ENCODE measurements at places on chromosomes 2 and 18.

- DNase-seq, result peak; percentile 84
These were observed 920 bp downstream of the GULP1 start for GRCh38 chr2:188292348-188293239.

DNA sequence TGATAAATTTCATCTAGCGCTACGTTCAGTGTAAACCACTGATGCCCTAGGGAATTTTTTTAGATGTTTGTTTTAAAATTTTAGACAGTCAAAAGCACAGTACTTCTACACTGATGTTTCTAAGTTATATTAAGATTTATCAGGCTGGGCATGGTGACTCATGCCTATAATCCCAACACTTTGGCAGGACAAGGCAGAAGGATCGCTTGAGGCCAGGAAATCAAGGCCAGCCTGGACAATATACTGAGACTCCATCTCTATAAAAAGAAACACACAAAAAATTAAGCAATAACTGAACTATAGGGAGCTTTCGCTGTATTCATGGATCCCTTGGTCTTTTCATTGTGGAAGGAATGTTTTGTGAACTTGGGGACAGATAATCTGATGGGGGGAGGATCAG is 50.6 kb upstream of the MAPRE2 start:
- DNase-seq, result peak; percentile 60

DNA sequence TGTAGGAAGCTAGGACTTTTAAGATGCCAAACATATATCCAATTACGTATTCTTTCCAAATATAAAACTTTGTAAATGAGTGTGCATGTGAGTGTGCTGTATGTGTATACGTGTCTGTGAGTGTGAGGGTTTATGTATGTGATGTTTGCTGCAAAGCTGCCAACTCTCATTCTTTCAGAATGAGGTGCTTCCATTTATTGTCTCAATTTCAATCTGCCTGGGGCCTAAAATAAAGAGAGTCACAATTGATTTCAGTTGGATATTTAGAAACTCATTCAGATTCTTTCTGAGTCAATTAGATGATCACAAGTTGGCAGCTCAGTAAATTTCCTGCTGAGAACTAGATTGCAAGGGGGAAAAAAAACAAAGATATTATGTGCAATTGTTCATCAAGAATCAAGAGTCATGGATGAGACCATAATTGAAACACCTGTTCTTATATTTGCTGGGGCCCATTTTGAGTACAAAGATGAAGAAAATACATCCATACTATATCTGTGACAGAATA is 621.2 kb upstream of the ACVR2A start:
- DNase-seq, result no peak

GRCh38 chr18:11957636-11958035 is 23.7 kb upstream of the IMPA2 start:
- no peak for DNase-seq

DNA sequence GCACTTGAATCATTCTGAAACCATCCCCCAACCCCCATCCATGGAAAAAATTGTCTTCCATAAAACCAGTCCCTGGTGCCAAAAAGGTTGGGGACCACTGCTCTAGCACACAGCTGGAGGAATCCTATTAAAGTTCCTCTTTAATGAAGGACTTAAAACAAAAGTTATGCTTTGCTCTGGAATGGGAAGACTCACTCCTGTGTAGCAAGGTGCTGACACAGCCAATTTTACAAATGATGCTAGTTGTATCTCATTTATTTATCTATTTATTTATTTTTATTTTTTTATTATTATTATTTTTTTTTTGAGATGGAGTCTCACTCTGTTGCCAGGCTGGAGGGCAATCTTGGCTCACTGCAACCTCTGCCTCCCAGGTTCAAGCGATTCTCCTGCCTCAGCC is 58.9 kb upstream of the NDUFV2 start:
- no peak for DNase-seq

DNA sequence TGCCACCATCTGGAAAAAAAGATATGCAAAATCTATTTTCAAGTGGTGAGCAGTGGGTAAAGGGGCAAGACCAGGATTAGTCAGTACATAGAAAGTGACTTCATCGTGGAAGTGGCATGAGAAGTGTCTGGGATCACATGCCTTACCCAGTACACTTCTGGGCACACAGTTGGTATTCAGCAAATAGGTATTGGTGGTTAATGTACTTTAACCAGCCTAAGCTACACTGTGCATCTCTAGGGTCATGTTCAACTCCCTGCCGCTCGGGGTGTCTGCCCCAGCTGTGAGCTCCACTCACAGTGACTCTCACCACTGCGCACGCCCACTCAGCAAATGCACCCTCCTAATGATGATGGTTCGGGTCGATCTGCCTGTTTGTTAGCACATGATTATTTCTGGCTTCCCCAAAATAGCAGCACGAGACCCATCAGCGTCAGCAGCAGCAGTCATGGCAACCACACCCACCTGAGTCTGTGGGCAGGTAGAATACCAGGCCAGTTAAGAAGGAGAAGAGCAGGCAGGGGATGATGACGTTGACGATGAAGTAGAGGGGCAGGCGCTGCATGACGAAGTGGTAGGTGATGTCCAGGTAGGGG is 11.1 kb downstream of the CHRNA1 start:
- no peak for DNase-seq

GRCh38 chr18:75206452-75207309 is 2.3 kb downstream of the PTGR3 start:
- no peak for DNase-seq

- DNase-seq, result peak; percentile 8
These were observed 654 bp downstream of the PIK3C3 start for GRCh38 chr18:41955688-41956087.

DNA sequence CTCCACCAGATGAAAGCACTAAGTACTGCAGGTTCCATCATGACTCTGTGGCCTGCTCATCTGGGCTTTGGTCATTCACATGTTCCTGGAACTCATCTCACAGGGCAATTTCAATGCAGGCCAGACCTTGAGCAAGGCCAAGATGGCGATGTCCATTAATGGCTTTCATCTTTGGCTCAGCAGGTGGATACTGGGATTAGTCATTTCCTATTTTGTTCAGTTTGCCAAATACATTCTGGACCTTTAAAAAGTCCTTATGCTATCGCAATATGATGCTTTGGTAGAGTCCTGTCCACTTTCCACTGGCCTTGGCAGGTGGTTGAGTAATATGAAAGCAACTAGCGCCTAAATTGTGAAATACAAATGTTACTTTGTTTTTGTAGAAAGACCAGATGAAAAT is 170.1 kb upstream of the REV1 start:
- no peak for DNase-seq

DNA sequence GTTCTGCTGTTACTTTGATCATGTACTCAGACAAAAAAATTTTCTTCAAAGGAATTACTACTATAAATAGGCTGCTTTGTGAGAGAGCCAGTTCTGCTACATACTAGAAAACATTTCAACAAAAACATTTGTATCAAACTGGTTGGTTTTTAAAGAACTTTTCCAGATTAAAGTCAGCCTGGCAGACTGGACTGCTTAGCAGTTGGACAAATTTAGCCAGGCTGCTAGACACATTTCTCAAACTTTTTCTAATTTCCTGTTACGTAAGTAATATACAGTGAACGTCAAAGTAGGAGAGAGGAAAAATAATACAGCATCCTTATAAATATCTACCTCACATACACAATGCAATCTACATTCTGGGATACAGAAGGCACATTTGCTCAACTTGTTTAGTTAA is 109.5 kb downstream of the SP3 start:
- DNase-seq, result peak; percentile 18

DNA sequence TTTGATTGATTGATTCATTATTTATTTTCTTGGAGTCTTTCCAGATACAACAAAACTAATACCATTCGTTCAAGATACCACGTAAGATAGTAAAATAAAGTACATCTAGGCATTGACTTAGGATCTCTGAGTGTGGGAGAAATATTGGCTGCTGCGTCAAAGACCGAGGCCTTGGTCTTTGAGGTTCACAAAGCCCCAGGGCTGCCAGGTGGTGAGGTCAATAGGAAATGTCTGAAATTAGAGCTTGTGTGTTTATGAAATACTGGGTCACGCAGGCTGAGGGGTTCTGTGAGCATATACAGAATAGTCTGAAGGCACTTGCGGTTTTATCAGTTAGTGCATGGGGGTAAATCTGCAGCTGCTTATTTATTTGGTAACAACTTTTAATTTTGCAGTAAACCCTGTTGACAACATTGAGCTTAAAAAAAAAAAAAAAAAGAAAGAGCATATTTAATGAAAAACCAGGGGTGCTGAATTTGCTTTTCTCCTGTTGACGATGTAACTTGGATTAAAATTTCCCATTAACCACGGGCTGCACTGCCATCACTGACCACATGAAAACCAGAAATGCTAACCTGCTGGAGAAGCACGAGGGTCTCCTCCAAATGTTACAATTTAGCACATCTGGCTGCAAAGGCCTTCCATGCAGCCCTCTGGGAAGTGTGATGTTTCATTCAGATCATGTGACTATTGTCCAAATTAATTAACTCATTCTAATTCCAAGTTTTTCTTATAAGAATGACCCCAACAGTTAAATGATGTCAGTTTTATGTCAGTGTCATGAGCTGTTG is 27.1 kb upstream of the SERPINB12 start:
- DNase-seq, result no peak

- peak; percentile 35 for DNase-seq
These were observed 4.1 kb upstream of the ZNF397 start for GRCh38 chr18:35236571-35237363.

GRCh38 chr2:227461811-227462461 is 10.0 kb upstream of the AGFG1 start:
- peak; percentile 57 for DNase-seq

- peak; percentile 55 for DNase-seq
These were observed 6.1 kb downstream of the ARPC2 start for GRCh38 chr2:218223046-218223445.

DNA sequence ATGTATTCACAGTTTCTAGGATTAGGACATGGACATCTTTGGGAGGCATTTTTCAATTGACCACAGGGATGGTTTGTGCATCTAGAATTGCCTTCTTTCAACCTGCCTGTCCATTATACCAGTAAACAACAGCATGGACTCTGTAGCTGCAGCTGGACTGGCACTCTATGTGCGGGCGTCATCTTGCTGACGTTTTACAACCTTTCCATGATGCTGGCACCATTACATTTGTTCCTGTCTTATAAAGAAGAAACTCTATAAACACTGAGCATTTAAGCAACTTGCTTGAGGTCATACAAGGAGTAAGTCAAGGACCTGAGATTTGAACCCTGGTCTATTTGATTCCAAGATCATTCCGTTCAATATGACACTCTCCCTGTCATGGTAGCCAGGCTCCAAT is 25.4 kb upstream of the IGFBP5 start:
- no peak for DNase-seq

GRCh38 chr2:143205106-143205764 is 76.0 kb downstream of the ARHGAP15 start:
- peak; percentile 13 for DNase-seq

DNA sequence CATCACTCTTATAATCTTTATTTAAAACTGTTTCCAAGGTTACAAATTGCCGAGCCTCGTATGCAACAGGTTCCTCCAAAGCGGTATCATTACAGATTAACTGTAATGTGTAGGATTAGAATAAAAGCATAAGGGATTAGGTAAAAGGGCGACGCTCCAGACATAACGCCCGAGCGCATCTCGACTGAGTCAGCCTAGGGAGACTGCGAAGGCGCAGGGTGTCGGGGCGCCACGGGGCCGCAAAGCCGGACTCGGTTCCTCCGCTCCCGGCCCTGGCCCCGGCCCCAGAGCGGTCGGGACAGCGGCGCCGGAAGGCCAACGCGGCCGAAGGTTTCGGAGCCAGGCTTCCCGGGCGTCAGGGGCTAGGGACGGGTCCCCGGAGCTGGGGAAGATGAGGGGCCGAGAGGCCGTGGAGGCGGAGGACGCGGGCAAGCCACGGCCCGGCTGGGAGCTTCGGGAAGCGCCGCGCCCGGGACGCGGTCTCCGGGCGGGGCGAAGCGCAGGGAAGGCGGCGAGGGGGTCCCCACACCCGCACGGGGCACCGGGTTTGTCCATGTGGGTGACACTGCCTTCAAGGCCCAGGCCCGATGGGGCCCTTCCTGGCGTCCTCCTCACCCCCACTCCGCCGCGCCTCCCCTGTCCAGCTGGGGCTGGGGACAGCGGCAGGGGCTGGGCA is 12.9 kb upstream of the SIX3 start:
- no peak for DNase-seq

GRCh38 chr2:151728804-151729414 is 5.4 kb downstream of the NEB start:
- no peak for DNase-seq

- DNase-seq, result peak; percentile 77
These were observed 211.6 kb upstream of the TNP1 start for GRCh38 chr2:217071416-217071815.

DNA sequence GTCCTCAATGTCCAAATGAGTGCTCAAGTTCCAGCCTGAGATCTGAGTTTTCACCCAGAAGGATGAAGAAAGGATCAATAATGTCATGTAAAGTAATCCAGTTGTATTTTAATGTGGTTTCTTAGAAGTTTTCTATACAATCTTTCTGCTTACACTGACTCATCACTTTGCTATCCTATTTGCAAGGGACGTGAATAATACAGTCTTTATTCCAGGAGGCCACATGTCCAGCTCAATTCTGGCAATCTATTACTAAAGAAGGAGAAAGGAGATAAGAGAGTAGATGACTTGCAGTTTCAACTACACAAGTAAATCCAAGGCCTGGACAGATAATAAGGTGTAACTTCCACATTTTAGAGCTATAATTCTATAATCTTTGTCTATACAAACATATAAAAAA is 601.1 kb upstream of the SETBP1 start:
- peak; percentile 88 for DNase-seq

- peak; percentile 98 for DNase-seq
These were observed 81.6 kb downstream of the ASAP2 start for GRCh38 chr2:9288233-9288632.

GRCh38 chr18:26540043-26540628 is 8.2 kb downstream of the KCTD1 start:
- peak; percentile 33 for DNase-seq
